H4 (cell line): ENCODE measurements at places on chromosomes 11 and 22. TPM values are rescaled to one million over a fixed set of nuclear protein-coding genes. Genes with fewer than 3 reads are reported as not detected.
A peak's percentile ranks its signal among the peaks of the same experiment; 100 is the strongest.

RFPL2 gene
- not detected in 2 replicates for total RNA-seq

DNA sequence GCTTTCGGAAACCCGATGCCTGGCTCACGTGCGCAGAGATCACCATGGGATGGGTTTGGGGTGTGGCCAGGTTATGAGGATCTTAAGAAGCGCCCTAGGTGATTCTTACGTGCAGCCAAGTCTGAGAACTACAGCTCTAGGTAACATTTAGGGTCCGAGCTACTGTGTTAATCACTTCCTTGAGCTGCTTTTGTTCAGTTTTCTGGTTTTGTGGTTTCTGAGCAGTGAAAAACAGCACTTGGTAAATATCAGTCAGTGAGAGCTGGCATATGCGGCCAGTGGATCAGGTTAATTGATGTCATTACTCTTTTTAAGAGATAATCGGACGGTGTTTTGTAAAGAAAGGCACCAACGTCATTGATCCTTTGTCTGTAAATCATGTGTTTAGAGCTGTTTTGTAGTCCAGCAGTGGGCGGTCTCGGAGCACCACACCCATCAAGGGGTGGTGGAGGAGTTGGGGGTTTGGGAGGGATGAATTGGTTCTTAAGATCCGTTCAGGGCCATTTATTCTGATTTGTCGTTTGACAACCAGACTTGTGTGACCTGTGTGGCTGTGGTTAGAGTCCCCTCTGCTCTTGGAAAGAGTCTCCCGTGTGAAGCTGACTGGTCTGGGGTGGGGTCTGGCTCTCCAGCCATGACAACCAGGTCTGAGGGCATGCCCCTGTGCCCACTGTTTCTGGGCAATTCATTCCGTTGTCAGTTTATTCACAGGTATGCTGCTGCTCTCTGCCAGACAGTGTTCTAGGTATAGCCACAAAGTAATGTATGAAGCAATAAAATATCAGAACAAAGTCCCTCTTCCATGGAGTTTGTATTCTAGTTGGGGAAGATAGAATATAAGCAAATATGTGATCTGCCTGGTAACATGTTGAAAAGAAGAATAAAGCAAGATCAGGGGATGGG, 61.9 kb upstream of the SORL1-AS1 start:
- no peak for DNase-seq

- DNase-seq, result no peak
These were observed 117.1 kb downstream of the ENTHD1 start for GRCh38 chr22:39776295-39777009.

GRCh38 chr11:63670433-63671321, 499 bp downstream of the ATL3 start:
- DNase-seq, result peak; percentile 20

DGCR6 gene
- 1.1 TPM in 1 of 2 replicates, not detected in the other for total RNA-seq

GRCh38 chr11:69563946-69564775, 76.8 kb upstream of the CCND1 start:
- DNase-seq, result no peak

GRCh38 chr11:115716601-115717529, 212.7 kb upstream of the CADM1 start:
- DNase-seq, result peak; percentile 14

F2 gene
- total RNA-seq, result 0.23 TPM in 1 of 2 replicates, not detected in the other

GRCh38 chr11:39011797-39012196, 2413.8 kb upstream of the RAG2 start:
- DNase-seq, result no peak

WNT11 gene
- total RNA-seq, result 0.76 TPM in 1 of 2 replicates, not detected in the other

LDHA gene
- 1,258 and 1,608 TPM in 2 replicates for total RNA-seq

BTBD18 gene
- total RNA-seq, result not detected in 2 replicates

DNA sequence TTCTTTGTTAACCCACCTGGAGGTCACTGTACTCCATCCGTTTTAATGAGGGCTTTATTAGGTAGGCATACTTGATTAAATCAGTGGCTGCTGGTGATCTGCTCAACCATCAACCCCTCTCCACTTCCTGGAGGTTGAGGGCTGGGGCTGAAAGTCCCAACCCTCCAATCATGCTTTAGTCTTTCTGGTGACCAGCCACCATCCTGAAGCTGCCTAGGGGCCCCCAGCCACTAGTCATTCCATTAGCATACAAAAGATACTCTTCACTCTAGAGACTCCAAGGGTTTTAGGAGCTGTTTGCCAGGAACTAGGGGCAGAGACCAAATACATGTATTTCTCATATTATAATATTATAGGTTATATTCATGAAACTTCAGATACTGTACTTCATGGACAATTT, 13.5 kb downstream of the DNAJC24 start:
- DNase-seq, result no peak

DNA sequence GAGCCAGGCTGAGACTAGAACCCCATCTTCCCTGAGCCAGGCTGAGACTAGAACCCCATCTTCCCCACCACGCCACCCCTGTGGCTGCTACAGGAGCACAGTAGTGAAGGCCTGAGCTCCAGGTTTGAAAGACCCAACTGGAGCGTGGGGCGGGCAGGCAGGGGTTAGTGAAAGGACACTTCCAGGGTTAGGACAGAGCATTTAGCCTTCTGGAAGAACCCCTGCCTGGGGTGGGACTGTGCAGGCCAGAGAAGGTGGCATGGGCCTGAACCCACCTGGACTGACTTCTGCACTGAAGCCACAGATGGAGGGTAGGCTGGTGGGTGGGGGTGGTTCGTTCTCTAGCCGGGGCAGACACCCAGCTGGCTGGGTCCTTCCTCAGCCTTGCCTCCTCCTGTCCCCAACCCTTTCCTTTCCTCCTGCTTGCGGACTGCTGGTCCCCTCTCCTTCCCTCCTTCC, 24.1 kb downstream of the SUN2 start:
- no peak for DNase-seq

DNA sequence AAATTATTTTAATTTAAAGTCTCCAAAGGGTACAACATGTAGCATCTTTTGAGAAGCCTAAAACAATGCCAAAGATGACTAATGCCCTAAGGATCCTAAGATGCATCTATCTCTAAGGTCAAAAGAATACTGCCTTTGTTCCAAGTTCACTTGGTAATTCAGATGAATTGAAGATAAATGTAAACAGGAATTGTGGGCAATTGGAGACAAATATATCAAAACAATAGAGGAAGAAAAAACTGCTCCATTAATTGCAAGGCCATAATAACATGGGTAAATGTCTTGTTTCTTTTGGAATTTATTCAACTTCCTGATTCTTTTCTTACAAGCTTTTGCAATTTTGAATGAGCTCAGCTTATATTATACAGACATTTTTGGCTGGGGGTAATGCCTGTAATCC, 338.6 kb downstream of the TTC28 start:
- DNase-seq, result no peak

TRIM44 gene
- total RNA-seq, result 31.7 and 60.7 TPM in 2 replicates
